ENCODE measurements at places on chromosomes 6 and 20.

DNA sequence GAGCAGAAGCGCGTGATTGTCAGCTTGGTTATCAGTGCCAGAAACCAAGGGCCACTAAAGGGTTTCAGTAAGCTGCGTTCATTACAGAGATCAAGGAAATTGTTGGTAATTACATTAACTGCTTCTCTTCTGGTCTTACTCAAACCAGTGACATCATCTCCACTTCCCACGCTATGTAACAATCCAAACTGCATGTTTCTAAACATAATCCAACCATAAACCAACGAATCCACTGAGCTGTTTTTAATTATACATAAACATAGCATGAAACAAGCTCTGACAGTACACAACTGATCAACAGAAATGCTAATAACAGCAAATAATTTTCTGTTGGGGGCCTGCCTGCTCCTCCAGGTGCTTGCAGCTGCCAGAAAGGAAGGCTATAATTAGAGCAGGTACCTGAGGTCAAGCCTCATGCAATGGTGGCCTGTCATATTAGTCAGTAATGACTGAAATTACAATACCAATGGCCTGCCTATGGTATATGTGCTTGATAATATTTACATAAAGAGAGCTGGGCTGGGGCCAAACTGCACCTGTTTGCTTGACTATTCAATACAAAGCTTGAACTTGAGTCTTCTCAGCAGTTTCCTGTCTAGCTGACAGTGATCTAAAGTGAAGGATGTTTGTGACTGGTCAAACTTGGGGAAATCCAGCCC is 40.1 kb downstream of the ILRUN start:
- DNase-seq, result no peak

GRCh38 chr6:34035704-34036356 is 110.1 kb downstream of the GRM4 start:
- no peak for DNase-seq

GRCh38 chr6:160519603-160520042 is 144.5 kb downstream of the LPA start:
- no peak for DNase-seq

GRCh38 chr6:133369773-133370272 is 128.7 kb downstream of the EYA4 start:
- no peak for DNase-seq

DNA sequence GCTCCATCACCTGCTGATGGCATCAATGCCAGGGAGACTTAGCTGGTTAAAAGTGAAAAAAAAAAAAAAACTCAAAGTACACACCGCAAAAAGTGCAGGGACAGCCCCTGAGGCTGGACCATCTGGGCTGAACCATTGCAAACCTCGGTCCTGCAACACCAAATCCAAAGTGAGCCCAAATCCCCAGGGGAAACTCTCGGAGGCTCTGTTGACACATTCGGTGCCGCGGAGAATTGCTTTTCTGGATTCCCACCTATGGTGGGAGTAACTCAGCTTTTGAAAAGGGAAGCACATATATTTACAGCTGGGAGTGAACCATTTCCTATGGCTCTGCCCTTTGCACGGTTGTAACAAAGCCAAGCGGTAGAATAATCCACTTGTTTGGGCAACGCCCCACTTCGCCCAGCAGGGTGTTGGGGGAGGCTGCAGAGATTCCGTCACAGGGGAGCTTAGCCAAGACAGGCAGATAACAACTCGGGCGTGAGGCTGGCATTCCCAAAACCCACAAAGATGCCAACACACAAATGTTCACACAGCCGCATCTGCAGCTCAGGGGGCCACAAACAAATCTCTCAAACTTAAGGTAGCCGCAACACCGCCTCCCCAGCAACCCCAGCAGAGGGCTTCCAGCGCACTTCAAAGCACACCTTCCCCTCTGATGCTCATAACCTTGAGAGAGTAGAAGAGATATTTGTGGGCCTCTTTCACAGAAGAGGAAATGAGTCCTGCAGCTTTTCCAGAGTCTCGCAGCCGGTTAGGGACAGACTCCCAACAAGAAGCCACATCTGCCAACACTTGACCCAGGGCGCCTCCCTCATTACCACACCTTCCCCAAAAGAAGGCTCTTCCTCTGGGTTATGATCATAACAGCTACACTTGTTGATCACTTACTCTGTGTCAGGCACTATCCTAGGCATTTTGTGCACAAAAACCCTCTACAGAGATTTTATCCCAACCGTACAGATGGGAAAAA is 11.4 kb downstream of the ZC3H12D start:
- no peak for DNase-seq

DNA sequence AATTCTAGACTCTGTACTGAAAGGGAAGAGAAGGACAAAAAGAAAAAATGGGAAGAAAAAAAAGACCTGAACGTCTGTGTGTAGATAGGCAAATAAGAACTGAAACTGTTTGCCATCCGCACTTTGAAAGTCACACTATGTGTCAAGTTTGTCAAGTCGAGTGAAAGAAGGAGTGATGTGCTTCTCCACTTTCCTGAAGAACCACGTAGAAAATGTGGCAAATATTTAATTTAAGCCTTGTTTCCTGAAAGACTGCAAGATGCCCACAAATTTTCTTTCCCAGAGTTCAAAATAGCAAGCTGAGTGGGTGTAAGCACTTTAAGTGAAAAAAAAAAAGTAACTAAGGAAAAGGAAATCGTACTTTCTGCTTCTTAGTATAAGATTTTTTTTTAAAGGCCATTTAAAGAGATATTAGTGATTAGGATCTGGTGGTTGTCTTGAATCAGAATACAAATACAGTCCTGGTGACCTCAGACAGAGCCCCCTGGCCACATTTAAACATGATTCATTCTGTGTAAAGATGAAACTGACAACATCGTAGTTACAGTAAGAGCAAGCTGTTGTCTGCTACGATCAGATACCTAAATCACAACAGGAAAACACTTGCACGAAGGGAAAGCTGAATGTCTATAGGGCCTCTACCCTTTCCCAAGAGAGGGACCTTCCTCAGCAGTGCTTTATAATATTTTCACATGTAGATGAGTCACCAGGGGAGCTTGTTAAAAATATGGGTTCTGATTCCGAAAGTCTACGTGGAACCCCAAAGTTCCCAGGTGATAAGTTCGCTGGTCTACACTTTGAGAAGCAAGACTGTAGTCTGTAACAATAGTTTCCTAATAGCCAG is 102.3 kb downstream of the HIVEP2 start:
- DNase-seq, result no peak

DNA sequence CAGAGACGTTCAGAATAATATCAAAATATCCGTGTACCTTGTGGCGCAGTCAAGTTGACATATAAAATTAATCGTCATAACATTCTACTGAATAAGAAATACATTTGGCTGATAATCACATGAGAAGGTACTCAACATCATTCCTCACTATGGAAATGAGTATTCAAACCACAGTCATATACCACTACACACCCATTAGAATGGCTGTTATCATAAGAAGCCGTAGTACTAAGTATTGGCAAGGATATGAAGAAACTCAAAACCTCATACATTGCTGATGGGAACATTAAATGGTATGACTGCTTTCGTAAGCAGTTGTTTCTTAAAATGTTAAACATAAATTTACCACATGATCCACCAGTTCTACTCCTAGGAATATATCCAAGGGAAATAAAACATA is 244.7 kb downstream of the CDKAL1 start:
- no peak for DNase-seq

DNA sequence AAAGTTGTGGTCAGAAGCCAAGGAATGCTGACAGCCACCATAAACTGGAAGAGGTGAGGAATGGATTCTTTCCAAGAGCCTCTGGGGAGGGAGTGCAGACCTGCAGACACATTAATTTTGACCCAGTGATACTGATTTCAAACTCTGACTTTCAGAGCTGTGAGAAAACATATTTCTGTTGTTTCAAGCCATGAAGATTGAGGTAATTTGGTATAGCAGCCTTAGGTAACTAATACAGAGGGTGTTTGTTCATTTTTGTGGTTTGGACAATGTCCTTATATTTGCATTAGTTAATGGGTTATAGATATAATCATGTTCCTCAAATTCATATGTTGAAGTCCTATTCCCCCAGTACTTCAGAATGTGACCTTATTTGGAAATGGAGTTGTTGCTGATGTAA is 85.4 kb upstream of the GTSF1L start:
- DNase-seq, result no peak

- no peak for DNase-seq
Observed at GRCh38 chr6:2827142-2827541, 14.5 kb downstream of the SERPINB1 start.

DNA sequence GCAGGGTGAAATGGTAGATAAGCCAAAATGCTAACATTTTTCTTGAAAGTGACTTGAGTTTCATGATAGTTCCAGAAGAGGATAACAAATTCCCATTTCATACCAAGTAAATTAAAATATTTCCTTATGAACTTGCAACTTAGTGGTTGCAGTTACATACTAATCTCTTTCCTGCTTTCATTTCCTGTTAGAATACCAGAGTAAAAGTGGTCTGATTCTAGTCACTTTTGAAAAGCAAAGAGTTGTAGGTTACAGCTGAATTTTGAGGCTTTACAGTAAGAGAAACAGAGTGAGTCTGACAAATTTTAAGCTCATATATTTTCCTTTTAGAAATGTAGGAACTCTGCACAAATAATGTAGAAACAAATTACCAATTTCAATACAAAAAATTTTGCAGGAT is 117.4 kb downstream of the ZFAND3 start:
- DNase-seq, result no peak

DNA sequence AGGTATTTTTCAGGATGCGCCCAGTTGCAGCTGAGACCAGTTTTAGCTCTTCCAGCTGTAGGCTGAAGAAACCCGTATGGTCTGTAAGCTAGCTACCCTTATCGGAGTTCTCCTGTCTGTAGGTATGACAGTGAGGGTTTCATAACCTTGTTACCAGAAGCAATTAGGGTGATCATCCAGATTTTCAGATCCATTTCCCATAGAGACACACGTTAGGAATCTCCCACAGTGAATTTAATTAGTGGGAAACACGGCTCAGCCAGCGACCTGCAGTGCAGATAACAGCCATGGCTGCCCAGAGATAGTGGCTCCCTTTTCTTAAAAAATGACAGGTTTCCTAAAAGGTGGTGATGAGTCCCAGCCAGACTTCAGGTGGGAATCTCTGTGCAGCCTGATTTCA is 111.1 kb downstream of the BTBD3 start:
- DNase-seq, result no peak

All from posterior cingulate gyrus (tissue), 11 donors.